ENCODE measurements at places on chromosomes 4 and X. TPM values are rescaled to one million over a fixed set of nuclear protein-coding genes. Genes with fewer than 3 reads are reported as not detected.

- no peak for DNase-seq
Measured at GRCh38 chr4:33714971-33715370, 2529.3 kb downstream of the ARAP2 start.

- peak; percentile 31 for DNase-seq
Measured at GRCh38 chrX:110442635-110443034, 84.0 kb downstream of the RTL9 start.

The PUDP gene
- total RNA-seq: 22.7 TPM

The PCDH19 gene
- 4.1 TPM for total RNA-seq

DNA sequence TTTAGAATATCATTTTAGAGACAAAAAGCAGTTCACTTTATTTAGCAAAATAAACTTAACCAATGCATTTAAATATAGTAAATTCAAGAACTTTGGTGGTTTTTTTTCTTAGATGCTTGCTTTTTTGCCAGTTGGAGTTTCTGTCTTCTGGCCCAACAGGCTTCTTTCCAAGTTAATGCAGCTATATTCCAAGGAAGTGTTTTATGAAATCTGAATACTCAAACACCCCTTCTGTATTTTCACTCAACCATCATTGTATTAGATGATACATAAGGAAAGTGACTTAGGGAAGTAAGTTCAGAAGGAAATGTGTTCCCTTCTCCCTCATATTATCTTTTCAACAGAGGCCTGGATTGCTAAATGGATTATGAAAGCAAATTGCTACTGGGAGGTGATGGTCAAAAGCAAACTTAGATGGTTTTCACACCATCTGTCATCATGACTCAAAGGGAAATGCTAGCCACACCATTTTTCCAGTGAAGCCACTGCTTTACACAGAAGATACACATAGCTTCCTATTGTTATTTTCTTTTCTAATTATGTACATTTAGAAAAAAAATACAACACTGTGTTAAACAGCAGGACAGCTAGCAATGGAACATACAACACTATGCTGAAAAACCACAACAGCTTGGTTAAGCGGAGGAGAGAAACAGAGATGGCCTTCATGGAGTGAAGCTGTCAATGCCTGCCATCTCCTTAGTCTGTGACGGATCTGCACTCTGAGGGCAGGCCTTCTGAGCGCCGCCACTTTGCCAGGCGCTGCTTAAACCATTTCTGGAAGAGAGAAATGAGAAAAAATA is 32.9 kb downstream of the HOPX start:
- no peak for DNase-seq

The EMCN gene
- not detected for total RNA-seq

GRCh38 chr4:113531572-113531971 is 230.0 kb downstream of the CAMK2D start:
- no peak for DNase-seq

- DNase-seq: peak; percentile 41
Measured at GRCh38 chr4:6938647-6939271, 29.1 kb downstream of the TBC1D14 start.

GRCh38 chr4:76703676-76704075 is 194.3 kb downstream of the SOWAHB start:
- DNase-seq: no peak

The FOXR2 gene
- not detected for total RNA-seq

DNA sequence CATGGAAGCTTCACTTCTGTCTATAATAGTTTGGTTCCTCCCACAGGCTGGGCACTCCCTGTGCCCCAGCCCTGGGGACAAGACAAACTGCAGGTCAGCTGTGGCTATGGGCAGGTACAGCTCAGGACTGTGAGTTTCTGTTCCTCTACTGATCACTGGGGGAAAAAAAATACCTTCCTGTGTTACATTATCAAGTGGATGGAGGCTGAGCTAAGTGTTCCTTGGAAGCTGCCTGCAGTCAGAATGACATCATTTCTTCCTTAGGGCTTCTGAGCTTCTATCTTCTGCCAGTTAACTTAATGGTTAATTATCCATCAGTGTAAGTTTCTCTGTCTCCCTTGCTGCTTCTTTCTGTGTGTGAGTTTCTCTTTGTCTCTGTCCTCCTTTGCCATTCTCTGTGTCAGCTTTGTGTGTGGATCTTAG is 4.6 kb downstream of the RAB33A start:
- no peak for DNase-seq

The SULT1B1 gene
- 0.10 TPM for total RNA-seq

GRCh38 chr4:76300012-76300411 is 6.5 kb upstream of the STBD1 start:
- no peak for DNase-seq

GRCh38 chrX:47877327-47877726 is 40.6 kb downstream of the ZNF81 start:
- no peak for DNase-seq

The TRO gene
- 236 TPM for total RNA-seq

DNA sequence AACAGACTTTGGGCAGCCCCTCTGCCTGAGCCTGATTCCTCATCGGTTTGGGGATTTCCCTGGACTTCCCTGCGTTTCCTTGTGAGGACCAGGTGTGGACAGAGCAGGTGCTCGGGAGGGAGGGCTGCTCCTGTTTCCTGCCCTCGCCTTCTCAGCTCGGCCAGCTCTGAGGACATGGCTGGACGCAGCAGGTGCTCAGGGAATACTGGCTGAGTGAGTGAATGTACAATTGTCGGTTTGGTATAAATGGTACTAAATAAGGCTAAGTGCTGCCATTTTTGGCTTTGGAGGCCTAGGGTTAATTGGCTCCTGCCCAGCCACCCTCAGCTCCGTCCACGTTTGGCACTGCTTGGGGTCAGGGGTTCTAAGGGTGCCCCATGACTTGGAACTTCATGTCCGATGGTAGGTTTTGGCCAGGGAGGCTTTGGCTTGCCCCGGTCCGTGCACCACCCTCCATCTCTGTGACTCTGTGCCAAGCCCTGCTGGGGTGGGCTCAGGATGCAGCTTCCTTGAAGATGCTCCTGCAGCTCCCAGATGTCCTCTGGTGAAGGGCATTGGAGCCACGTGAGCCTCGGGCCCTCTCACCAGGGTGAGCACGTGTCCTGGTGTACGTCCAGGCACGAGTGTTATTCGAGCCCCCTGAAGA is 45.0 kb upstream of the NKX1-1 start:
- DNase-seq: no peak

- DNase-seq: no peak
Measured at GRCh38 chr4:155085843-155086530, 122.4 kb upstream of the NPY2R start.

DNA sequence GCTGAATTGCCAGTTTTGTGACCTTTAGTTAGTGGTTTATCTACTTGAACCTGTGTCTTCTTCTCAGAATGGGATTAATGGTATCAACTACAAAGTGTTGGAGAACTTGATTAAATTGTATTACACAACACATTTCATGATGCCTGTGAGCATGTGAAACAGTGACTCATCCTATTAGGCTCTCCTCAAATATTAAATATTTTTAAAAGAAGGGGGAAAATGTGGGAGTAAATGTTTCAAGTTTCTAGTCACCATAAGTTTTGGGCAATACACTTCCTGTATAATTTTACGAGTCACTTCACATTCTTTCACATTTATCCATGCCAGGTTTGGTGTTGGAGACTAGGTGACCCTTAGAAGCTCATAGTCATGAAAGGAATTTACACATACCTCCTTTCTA is 147.0 kb downstream of the HS3ST1 start:
- DNase-seq: no peak

The NDST4 gene
- total RNA-seq: 5.6 TPM

The CXCL3 gene
- total RNA-seq: 0.74 TPM

The DIPK2B gene
- total RNA-seq: not detected

The DACH2 gene
- total RNA-seq: 1.3 TPM

GRCh38 chr4:151678048-151678872 is 82.5 kb downstream of the GATB start:
- no peak for DNase-seq

DNA sequence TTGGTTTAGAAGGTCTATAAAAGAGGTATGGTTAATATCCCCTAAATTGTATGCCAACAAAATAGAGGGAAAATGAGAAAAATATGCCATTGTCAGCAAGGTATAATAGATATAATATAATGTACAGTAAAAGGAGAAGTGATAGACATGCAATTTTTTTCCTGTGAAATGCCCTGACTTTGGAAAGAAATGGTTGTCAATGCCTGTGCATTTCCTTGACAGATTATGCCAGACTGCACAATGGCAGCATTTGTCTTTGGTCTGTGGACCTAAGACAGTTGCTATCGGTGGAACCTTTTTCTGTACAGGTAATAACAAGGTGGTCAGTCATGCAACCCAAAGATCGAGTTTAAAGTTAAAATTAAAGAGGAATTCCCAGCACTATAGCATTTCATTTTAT is 301.7 kb downstream of the CFAP299 start:
- DNase-seq: no peak

The GUCY1B1 gene
- 2.2 TPM for total RNA-seq

GRCh38 chr4:15344041-15344440 is 83.8 kb upstream of the C1QTNF7 start:
- DNase-seq: no peak

DNA sequence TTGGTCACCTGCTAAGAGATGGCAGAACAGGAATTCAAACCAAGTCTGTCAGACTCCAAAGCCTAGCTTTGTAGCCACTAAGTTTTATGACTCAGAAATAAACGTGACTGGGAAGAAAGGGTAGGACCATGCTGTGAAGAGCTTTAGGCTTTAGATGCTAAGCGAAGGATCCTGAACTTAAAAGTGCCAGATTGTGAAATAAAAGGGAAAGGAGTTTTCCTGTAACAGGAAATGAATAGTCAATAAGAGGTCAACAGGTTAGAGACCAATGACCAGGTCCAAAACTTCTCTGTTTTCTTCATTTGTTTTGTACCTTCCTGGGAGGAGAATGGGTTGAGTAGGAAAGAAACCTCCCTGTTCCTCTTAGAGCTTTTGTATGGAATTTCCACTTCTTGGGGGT is 98.8 kb upstream of the EOLA2 start:
- no peak for DNase-seq

DNA sequence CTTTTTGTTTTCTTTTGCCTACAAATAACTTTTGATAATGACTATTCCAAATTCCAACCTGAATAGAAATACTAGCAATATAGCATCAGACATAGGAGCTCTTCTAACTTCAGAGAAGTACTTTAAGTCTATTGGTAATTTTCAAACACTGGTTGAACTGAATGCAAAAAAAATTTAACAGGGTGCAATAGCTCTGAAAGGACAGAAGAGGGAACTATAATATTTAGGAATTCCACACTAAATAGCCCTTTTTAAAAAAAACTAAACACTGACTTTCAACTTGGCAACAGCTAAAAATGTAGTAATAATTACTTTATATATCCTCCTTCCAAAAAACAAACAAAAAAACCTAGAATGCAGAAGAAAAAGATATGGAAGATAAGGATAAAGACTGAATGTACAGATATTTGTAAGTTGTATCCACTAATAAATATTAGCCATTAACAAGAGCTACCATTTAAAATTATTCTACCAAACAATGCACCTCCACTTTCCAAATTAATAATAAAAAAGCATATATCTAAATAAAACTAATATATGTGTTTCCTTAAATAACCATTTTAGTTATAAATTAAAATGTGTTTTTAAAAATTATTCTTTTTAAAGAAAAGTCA is 81.4 kb downstream of the FBXW7 start:
- DNase-seq: no peak

GRCh38 chr4:54929459-54929858 is 195.9 kb downstream of the KDR start:
- DNase-seq: peak; percentile 18

GRCh38 chr4:51930557-51930956 is 87.6 kb downstream of the DCUN1D4 start:
- DNase-seq: no peak

- DNase-seq: no peak
Measured at GRCh38 chr4:53900271-53900649, 164.1 kb downstream of the CHIC2 start.

The LRAT gene
- 0.20 TPM for total RNA-seq

The GPR173 gene
- total RNA-seq: 85.3 TPM

DNA sequence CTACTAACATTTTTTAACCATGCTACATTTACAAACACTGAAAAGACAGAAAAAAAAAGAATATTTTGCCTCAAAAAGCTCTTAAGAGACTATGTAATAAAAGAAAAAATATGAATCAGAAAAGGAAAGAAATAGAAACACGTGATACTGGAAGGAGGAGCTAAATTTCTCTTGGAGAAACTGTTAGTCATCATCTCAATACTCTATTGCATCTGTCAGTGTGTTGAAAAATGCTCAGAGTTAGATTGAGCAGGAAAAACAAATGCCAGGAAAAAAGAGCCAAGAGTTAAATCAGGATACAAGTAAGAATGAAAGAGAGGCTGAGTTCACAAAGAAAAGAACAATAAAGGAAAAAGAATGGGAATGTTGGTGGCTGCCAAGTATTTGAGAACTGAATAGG is 2.6 kb downstream of the RAB28 start:
- no peak for DNase-seq

- DNase-seq: no peak
Measured at GRCh38 chr4:107247738-107248137, 211.6 kb upstream of the DKK2 start.

DNA sequence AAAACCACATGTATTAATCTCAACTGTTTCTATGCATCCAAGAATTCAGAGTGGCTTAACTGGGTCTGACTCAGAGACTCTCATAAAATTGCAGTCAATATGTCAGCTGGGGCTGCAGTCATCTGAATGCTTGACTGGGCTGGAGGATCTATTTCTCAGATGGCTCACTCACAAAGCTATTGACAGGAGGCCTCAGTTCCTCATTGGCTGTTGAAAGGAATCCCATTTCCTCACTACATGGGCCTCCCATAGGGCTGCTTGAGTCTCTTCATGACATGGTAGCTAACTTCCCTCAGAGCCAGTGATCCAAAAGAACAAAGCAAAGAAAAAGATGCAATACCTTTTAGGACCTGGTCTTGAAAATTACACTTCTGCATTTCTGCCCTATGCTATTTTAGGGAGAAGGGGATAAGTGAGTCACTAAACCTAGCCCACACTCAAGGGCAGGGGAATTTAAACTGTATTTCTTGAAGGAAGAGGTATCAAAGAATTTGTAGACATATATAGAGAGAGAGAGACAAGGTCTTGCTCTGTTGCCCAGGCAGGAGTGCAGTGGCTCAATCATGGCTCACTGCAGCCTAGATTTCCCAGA is 9.8 kb downstream of the SCFD2 start:
- no peak for DNase-seq

The KIAA1210 gene
- 0.98 TPM for total RNA-seq

DNA sequence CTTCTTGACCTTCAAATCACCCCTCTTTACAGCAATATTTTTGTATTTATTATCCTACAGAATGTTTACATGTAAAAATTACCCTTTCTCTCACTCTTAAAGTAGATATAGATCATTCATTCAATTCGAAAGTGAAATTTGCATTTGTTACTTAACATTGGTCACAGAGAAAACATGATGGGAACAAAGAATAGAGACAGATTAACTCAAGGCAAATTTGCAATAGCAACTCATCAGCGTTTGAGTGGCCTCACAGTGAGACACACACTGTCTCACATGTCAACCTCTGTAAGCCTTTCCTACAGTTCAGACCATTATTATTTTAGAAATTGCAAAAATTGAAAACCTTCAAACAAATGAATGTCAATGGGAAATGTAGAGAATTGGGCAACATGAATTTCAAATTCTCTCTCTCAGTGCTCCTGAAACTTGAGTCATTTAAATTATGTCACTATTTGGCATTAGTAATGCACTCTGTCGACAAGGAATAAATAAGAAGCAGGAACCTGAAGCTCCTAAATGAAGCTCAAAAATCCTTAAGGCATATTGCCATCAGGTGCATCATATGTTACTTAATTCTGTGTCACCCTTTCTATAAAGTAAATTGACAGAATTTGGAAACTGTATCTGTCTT is 148.3 kb upstream of the ANXA10 start:
- DNase-seq: no peak

- DNase-seq: no peak
Measured at GRCh38 chrX:43707812-43708548, 51.9 kb downstream of the MAOA start.
